NCI-H524 (cell line): ENCODE measurements at places on chromosomes 5 and 9.

GRCh38 chr5:66179297-66180051 lies 35.4 kb downstream of the SREK1 start:
- no peak for DNase-seq

GRCh38 chr5:136586196-136586595 lies 220.9 kb upstream of the TRPC7 start:
- DNase-seq: no peak

- no peak for DNase-seq
Observed at GRCh38 chr5:167730656-167731055, 560.8 kb upstream of the WWC1 start.

GRCh38 chr5:89129941-89130340 lies 247.0 kb upstream of the MEF2C start:
- no peak for DNase-seq

DNA sequence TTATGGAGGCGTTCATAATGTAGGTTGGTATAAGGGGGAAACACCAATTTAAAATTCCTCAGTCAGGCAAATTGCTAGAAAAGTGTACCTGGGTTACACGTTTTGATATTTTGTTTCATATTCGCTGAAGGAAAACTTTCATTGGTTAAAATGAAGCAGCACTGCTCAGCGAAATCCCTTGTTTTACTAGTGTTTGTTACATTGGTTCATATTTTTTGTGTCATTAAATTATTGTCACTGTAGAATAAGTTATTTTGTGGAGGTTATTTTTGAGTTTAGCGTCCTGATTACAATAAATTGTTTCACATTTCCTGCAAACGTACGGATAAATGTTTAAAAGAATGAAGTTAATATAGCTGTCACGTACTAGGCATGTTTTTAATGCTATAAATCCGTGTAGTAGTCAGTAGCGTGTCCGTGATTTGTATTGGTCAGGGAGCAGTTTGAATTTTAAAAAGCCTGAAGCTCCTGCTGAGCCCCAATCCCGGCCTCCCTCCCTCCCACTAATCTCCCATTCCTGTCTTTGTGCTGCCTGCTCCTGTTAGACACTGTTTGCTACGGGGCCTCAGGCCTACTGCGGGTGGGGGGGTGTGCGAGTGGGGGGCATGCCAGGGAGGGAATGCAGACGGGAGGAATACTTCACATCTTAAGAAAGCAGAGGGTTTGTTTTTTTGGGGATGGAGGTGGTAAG lies 2.0 kb downstream of the NIPBL start:
- DNase-seq: peak; percentile 88

GRCh38 chr9:112044186-112044585 lies 130.9 kb downstream of the SUSD1 start:
- no peak for DNase-seq

DNA sequence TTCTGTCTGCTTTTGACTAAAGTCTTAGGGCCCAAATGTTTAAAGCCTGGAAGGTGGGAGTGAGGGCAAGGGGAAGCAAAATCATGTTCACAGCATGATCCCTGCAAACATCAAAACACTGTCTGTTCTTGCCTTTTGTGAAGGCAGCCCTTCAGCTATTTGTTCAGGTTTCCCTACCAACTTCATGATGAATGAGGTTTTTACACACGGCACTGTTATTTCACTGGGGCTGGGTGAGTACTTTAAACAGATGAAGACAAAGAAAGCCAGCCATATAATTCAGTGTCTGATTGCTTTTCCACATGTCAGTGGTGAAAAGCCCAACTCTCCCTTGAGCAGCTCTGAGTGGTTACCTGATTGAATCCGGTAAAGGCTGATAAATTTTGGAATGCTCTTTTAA lies 224.7 kb upstream of the GRAMD2B start:
- no peak for DNase-seq

- DNase-seq: no peak
Observed at GRCh38 chr9:93218671-93219420, 34.9 kb downstream of the WNK2 start.

DNA sequence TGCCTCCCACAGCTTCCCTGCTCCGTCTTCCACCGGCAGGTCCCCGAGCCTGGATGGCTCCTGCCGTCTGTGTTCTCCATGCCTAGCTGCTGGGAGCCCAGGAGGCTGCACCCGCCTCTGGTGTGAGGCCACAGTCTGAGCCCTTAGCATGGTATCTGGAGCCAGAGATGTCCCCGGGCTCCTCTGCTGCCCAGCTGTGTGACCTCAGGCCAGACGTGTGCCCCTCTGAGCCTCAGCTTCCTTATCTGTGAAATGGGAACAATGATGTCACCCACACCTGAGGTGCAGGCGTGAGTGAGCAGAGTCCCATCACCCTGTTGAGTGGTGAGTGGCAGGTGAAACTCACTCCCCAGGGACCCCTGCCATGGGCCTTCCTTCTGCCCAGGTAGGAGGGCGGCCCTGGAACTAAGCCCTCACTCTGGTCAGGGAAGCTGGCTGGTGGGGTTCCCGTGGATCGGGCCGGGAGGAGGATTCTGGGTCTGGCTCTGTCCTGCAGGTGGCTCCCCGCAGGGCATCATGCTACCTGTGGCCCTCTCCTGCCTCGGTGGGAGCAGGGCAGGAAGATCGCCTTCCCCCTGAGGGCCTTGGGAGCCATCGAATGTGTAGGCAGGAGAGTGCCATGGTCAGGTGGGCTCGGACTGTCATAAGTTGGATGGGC lies 239.0 kb downstream of the PBX3 start:
- DNase-seq: no peak

DNA sequence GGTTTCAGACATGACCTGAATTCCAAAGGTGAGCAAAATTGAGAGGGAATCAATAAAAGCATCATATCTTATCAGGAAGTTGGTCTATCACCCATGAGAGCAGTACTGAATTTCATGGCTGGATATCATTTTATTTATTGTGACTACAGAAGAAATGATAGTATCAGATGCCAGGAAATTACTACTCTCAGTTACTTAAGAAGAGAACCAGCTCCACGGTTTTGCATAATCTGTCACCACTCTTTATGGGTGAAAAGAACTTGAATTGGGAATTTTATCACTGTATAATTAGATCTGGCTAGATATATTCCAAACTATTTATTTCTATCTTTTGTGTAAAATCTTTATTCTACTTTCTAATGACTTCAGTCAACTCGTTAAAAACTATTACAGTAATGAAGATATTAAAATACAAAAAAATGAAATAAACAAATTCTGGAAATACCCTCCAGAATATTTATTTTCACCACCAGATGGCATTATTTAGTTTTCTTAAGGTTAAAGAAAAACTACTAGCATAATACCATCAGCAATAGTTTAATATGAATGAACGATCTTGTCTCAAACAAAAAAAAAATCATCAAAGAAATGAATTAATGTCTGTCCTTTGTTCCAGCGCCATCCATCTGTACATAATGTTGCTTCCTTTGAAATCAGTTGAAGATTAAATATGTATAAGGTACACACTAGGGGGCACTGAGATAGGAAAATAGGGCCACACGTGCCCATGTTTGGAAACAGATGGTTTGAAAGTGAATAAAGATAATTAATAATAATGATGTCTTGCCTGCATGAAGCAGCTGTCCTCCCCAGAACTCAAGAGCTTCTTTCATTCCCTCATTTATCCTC lies 84.7 kb upstream of the SLCO6A1 start:
- peak; percentile 92 for DNase-seq

DNA sequence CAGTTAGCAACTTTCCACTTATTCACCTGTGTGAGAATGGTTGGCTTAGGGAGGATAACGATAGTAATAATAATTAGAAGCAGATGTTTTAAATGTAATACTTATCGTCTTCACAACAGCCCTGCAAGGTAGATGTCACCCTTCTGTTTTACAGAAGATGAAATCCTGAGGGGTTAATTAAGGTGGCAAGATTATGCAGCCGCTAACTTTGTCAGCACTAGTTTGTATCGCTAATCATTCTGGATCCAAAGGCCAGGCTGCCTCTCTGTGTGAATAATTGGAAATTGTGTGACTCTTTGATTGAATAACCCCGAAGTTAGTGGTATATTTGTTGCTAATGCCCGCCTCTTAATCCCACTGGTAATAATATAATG lies 635 bp downstream of the IFT74 start:
- no peak for DNase-seq

- DNase-seq: peak; percentile 5
Observed at GRCh38 chr5:159393854-159394274, 63.6 kb upstream of the IL12B start.

DNA sequence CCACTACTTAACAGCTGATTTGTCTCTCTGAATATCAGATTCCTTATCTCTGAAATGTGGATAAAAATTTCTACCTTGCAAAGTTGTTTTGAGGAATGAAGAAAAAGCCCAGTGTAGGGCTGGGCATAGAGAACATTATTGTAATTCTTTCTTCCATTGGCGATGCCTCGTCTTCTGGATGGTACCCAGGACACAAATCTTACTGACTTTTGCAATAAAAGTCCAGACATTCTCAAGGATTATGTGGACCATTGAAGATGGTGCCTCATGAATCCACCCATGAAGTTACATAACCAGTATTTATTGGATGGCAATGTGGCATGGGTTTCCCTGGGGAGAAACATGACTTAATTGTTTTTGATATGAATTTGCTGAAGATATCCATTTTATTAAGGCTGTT lies 33.1 kb downstream of the NNT start:
- DNase-seq: no peak

- no peak for DNase-seq
Observed at GRCh38 chr5:151454166-151454565, 6.8 kb downstream of the SLC36A1 start.

GRCh38 chr5:74275171-74275992 lies 365.1 kb downstream of the ENC1 start:
- no peak for DNase-seq

DNA sequence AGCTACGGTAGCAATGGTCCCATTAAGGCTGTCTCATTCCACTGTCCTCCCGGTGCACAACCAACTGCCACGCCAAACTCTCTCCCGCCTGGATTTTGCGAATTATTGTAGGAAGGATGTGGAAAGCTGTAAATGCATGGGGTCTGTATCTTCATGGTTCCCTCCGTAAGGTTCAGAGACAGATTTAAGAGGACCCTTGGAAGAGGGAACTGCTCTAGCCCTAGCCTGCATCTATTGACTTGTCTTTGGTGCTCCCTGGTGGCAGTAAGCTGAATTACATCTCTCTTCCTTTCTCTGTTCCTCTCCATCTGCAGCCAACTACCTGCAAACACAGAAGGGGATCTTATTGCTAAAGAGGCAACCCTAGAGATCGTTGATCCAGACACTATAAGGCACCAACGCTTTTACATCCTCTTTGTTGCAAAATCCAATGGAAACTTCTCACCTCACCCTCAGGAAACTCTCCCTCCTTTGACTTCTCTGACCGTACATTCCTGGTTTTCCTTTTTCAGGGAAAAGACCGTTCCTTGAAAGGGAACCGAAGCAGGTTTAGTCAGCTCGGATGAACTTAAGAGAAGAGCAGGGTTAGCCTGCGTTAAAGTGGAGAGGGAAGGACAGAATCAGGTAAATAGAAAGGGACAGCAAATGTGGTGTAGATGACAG lies 11.9 kb downstream of the CAPSL start:
- peak; percentile 84 for DNase-seq

GRCh38 chr5:74613283-74613682 lies 27.2 kb downstream of the ENC1 start:
- DNase-seq: no peak
